Stimulated activated CD4-positive, alpha-beta T cell treated with anti-CD3 and anti-CD28 coated beads, Interleukin-1b, Interleukin-23, amount 100 ng/mL, for 4 hours (primary cell): ENCODE measurements at places on chromosomes 11 and 22.

DNA sequence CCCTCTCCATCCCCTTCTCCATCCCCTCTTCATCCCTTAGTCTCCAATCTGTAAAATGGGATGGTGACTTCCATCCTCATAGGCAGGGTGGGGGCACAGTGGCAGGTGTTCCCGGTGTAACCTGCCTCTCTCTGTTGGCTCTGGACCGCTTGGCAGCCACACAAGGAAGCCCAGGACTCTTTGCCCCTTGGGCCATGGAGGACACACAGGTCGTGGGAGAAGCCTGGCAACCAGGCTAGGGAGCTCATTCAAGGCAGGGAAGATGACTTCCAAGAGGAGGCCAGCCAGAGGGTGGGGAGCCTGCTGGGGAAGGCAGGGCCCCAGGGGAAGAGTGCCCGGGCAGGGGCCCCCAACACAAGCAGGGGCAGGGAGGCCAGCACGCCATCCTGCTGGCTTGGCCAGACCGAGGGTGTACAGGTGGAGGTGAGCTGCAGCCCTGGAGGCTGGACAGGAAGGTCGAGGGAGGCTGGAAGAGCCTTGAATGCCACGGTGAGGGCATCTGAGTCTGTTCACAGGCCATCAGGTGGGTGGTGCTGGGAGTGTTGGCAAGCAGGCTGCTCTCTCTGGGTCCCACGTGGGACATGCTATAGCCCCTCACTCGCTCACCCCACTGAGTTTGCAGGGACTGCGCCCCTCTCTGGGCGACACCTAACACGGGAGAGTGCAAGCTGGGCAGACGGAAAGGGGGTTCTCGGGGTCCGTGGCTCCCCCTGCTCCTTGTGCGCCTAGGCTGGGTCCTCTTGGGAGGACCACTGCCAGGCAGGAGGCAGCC is 15.5 kb upstream of the CTSD start:
- DNase-seq = no peak

- no peak for DNase-seq
These were observed 2.3 kb downstream of the GATD1 start for GRCh38 chr11:774873-775592.

GRCh38 chr22:40043081-40043480 is 48.3 kb downstream of the FAM83F start:
- no peak for DNase-seq

DNA sequence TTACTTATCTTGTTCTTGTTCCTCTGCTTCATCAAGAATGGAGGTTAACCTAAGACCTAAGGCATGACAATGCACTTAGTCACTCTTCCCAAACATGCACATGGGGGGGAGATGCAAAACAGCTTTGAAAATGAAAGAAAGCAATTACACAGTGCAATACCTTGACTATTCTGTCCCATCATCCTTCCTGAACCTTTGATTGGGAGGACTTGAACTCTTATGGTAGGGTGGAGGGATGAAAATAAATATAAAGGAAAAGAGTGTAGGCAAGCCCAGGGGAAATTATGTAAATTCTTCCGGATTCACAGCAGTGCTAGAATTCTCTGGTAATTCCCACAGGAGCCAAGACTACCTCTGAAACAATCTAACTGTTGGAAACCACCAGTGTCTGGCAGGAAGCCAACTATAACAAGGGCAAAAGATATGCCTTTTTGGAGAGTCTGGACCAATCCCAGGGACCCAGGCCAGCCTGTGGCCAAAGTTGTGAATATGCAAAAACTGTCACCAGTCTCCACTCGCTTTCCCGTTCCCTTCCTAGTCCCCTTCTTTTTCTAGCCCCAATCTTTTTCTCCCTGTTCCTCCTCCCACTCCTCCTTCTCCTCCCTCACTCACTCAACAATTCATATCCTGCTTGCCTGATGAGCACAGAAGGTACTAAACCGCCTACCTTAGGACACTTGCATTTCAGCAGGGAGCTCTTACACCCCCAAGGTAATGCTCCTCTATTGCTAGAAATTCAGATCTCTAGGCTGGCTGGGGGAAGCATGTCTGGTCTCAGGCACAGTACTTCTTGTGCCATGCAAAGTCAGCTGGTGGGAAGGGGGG is 2.5 kb upstream of the RCN1 start:
- DNase-seq = no peak

DNA sequence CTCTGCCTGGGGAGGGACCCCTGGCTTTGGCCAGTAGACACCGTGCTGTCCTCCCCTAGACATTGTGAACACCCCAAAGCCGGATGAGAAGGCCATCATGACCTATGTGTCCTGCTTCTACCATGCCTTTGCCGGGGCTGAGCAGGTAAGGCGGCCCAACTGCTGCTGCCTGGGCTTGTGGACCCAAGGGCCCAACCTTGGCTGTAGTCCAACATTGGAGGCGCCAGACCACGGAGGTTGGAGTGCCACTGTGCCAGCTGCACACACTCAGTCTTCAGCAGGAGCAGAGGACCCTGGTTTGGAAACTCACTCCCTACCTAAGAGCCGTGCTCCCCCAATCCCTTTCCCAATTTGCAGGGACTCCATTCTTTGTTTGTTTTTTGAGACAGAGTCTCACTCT is 9.4 kb downstream of the ACTN3 start:
- no peak for DNase-seq

DNA sequence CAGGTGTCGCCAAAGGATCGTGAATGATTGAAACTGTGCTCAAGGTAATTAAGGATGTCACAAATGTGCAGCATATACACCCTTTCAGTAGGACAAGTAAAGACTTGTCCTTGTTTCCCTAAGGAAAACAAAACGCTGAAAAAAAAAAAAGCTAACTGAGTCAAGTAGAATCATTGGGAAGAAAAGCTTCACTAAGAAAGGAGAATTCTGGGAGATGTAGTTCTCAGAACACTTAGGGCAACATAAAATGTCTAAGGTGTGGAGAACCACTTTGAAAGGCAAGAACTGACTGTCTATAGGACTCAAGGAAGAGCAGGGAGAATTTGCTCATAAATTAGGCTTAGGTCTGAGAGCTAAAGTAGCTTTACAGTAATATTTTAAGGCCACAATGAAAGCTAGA is 2.9 kb upstream of the OR5T1 start:
- no peak for DNase-seq

GRCh38 chr11:131691181-131692041 is 321.0 kb downstream of the NTM start:
- DNase-seq = no peak

DNA sequence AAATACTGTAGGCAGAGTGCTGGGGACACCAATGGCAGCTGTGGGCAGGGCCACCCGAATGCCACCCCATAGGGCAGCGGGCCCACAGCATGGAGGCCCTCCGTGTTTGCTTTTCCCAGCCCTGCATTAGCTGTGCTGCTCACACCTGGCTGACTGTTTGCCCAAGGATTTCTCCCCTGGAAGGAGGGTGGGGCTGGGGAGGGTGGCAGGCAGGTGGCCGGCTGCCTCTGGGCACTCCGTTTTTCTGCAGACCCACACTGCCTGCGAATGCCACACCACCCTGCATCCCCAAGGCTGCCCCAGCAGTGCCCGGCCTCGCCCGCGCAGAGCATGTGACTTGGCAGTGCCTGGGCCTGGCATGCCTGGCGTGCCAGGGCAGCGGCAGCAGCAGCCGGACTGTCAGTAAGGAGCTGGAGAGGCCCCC is 19.6 kb downstream of the DAGLA start:
- no peak for DNase-seq

DNA sequence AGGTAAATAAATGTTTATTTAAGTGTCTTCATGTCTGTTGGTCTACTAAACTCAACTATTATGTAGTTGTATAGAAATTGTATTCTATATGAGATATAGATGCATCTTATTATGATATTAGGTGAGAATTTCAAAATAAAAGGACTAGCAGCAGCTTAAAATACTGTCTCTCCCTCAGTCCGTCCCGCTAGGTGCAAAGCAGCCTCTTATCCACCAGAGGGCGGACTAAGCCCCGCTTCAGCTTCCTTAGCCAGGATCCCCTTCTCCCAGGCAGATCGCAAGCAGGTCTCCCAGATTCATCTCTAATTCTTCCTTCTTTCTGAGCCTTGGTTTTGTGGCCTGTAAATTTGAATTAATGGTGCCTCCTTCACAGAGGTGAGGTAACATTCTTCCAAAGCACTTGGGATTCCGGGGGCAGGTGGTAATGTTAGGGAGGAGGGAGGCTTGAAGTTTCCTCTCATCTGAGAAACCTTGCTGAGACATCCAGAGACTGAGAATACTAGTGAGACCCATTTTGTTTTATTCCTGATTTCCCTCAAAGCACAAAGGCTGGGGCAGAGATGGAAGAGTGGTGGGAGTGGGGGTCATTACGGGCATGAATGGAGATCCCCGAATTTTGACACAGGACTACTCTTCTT is 13.5 kb upstream of the INSC start:
- DNase-seq = peak; percentile 27

- no peak for DNase-seq
These were observed 22.3 kb downstream of the RTN4R start for GRCh38 chr22:20245577-20246367.

DNA sequence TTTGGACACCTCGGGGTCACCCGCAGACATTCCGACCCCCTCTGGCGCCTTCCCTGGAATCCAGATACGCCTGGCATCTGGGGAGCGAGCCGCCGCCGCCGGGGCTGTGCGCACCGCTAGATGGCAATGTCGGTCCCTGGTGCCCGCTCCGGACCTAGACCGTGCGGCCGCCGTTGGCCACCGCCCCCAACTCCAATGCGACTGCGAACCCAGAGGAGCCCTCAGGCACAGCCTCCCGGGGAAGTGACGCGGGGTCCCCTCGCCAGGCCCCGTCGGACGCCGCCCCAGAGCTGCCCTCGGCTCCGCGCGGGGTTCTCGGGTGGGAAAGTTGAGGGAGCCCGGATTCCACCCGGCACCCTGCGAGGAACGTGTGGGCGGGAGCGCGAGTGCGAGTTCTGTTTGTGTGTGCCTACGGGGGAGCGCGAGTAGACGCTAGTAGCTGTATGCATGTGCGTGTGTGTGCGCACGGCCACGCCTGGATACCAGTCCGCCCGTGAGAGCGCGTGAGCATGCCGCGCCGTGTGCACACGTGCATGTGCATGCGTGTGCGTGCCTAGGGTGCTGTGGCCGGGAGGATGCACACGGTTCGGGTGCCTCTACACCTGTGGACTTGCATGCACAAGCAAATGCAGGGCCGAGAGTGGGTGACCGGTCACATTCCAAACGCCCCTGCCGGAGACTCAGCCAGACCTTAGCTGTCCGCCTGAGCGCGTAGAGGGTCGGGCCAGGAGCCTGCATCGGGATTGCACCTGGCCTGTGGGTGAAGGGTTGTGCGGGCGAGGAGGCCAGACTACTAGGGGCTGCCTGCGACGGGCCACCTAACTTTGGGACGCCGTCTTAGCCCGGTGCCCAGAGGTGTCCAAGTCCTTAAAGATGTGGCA is 1.9 kb downstream of the CHRM4 start:
- peak; percentile 48 for DNase-seq

DNA sequence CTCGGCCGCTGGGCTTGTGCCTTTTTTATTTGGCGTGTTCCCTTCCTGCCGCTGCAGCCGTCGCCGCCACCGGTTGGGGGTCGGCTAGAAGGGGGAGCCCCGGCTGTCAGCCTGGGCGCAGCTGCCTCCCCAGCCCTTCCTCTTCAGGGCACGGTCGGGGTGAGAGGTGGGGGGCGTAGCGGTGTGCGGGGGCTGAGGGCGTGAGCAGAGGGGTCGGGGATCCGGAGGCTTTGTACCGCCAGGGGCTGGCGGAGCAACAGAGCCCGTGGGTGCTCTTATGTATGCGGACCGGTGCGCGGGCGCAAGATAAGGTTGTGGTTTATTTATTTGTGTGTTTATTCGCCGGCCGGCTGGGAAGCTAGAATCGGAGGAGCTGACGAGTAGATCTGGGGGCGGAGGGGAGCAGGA is 477 bp downstream of the ZBTB16 start:
- DNase-seq = no peak

GRCh38 chr11:79043726-79044125 is 397.1 kb downstream of the TENM4 start:
- no peak for DNase-seq

DNA sequence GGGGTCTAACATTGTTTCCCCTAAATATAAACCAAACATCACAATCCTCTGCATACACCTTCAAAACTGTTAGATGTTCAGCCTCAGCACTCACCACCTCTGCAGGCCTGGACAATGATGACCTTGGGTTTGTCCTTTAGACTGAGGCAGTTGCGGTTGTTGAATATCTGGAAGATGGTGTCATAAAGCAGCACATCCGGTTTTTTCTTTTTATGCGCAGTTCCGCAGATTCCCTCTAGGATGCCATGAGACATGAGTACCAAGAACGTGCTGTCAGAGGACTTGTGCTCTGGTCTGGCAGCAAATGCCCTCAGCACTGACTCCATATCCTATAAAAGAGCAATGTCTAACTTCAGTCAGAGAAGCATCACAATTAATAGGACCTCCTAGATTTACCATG is 22.8 kb downstream of the CASP5 start:
- DNase-seq = no peak

DNA sequence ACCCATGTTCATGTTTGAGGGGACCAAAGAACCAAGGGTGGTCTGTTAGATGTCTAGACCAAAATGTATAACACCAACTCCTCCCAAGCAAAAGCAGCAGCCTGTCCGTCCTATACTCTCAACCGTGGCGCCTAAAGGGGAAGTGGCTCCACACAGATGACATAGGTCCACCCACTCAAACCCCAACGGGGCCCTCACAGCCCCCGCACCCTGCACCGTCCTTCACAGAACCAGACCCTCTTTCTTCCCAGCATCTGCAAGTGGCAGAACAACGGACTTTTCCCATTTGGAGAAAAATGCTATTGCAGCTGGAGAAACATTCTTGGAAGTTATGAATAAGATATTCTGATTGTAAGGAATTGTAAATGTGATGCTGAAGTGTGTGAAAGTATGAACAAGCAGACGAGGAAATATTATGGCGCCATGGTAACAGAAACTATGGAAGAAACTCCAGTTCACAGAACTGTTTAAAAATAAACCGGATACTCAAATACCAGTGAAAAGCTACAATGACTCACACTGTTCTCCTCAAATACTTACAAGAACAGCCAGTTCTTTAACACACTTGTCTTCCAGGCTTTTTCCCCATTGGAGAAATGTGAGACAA is 76.5 kb upstream of the ARFGAP3 start:
- DNase-seq = no peak

DNA sequence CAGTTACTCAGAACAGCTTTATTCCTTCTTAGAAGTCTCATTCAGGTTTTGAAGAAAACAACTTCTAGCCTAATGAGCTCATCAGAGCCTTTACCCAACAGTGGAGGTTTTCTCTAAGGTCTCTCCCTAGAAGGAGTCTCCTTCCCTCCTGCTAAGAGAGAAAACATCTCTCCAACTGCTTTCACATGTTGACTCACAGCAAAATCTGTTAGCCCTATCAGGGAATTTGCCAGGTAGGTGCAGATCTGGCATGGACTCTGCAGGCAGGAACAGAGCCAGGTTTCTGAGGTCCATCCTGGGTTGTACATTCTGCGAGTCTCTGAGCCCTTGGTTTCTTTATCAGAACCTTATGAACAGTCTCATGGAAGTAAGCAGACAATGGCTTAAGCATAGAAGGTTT is 214.4 kb downstream of the HIPK3 start:
- DNase-seq = no peak

DNA sequence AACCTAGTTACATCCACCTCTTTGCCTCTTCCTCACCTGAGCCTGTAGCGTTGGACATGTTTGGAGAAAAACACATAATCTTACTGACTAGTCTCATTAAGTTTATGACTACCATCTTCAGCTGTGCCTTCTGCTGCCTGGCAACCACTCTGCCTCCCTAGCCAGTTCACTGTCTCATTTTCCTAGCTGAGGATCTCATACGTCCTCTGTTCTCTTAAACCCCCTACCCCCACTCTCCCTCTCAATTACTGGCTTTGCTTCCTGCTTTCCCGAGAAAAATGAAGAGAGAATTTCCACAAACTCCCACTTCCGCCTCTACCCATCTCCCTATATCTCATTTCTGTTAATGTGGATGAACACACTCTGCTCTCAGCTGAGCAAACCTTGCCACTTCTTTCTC is 239.3 kb upstream of the POU2AF2 start:
- DNase-seq = no peak
